Hindlimb muscle (tissue), 1 donor: ENCODE measurements at places on chromosomes 4 and X. TPM values are rescaled to one million over a fixed set of nuclear protein-coding genes. Genes with fewer than 3 reads are reported as not detected.

GRCh38 chr4:119750048-119750447 is 121.4 kb upstream of the PDE5A start:
- DNase-seq, result no peak

- DNase-seq, result no peak
Measured at GRCh38 chrX:10548688-10549087, 71.7 kb downstream of the MID1 start.

GRCh38 chrX:11929476-11929875 is 171.4 kb downstream of the MSL3 start:
- no peak for DNase-seq

- no peak for DNase-seq
Measured at GRCh38 chr4:8439914-8440491, 520 bp downstream of the ACOX3 start.

DNA sequence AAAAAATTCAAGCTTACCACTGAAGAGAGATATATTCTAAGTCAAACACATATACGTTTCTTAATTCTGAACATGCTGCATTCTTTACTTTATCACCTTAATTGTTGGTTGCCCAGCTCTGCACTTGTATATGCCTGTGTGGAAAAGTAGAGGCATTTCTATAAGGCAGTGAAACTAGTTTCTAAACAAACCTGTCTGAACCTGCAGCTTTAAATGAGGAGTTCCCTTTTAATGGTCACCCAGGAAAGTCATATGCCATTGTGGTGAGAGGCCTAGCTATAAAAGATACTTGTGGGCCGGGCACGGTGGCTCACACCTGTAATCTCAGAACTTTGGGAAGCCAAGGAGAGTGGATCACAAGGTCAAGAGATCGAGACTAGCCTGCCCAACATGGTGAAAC is 147.4 kb upstream of the RXFP1 start:
- no peak for DNase-seq

DNA sequence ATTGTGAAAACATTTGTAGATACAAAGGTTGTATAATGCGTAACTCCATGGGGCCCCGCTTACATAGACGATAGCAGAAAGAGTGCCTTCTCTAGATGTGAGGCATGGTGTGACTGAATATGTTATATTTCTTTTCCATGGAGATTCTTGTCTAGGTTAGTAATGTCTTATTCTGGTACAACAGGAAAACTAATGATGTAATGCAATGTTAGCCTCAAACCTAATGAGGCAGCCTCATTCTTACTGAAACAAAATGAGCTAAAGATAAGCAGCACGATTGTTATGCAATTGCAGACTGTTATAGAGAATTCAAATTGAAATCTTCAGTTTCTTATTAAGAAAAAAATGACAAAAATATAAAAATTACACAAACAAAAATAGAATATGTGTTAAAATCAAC is 171.1 kb upstream of the ANKRD50 start:
- no peak for DNase-seq

- no peak for DNase-seq
Measured at GRCh38 chrX:8253096-8253495, 82.0 kb upstream of the VCX2 start.

The CT55 gene
- polyA plus RNA-seq, result not detected

The EIF1AX gene
- polyA plus RNA-seq, result 67.3 TPM

The GUF1 gene
- polyA plus RNA-seq, result 19.5 TPM

The RENBP gene
- 5.1 TPM for polyA plus RNA-seq

The SULT1B1 gene
- 0.46 TPM for polyA plus RNA-seq

The ATP1B4 gene
- polyA plus RNA-seq, result 296 TPM

The PFKFB1 gene
- polyA plus RNA-seq, result 1.1 TPM
